NCI-H748 treated with DMSO at 0.1 percent for 48 hours (cell line): ENCODE measurements at places on chromosomes 1 and 21.

GRCh38 chr1:14999441-14999840 is 154.1 kb upstream of the TMEM51 start:
- DNase-seq: no peak

DNA sequence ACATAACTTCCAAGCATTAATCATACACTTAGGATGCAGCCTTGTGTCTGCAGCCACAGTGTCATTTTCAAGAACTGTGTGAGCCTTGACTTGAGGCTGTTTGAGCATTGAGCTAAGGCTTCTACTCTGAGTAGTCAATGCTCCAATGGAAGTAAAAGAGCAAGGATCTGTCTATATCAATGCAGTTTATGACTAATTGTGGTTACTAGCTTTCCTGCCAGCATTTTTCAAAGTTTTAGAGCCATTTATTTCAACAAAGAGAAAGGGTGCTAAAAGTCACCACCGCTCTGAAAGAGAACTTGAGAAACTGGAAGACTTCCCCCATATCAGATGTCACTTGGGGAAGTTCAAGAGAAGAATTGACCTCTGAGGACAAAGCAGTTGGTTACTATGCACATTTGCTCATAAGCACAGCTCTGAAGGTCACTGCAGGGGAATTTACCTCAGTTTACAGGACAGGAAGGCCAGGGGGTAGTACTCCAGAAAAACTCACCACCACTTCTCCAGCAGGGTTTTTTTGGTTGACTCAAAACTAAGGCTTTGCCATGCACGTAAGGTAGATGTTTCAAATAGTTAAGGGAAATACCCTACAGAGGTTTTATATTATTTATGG is 24.5 kb upstream of the RGS1 start:
- DNase-seq: no peak

GRCh38 chr1:232868793-232869491 is 63.7 kb downstream of the MAP10 start:
- no peak for DNase-seq

DNA sequence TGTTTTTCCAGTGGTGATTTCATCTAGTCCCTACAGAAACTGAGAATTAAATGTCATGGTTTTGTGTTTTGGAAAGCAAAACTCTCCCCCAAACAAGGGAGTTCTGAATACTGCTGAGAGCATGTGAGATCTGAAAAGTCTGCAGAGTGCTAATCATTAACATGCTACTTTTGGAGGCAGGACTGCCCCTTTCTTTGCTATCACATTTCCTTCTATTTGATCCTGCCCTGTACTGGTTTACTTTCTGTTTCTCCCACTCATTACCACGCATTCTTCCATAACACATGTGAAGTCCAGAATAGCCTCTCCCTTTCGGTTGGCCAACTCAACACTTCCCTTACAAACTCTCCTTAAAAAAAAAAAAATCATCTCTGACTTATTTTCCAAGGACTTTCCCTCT is 63.6 kb downstream of the GADD45A start:
- no peak for DNase-seq

DNA sequence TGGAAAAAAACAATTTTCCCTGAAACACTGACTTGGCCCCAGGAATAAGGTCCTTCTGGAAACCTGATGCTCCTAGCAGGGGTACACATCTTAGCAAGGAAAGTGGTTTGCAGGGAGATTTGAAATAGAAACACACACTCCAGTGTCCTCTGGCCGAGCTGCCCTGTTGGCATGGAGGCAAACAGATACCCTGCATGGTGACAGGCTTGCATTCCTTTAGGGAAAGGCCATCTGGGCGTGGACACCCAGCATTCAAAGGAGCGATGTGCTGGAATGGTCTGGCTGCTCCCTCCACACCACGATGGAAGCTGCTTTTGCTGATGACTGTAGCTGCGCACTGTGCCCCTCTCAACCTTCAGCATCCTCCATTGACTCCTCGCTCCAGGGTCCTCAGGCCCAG is 41.5 kb upstream of the BCAR3 start:
- DNase-seq: no peak

- no peak for DNase-seq
Measured at GRCh38 chr1:94281361-94282142, 44.2 kb upstream of the ARHGAP29 start.

- DNase-seq: no peak
Measured at GRCh38 chr1:79069828-79070227, 63.3 kb upstream of the ADGRL4 start.

DNA sequence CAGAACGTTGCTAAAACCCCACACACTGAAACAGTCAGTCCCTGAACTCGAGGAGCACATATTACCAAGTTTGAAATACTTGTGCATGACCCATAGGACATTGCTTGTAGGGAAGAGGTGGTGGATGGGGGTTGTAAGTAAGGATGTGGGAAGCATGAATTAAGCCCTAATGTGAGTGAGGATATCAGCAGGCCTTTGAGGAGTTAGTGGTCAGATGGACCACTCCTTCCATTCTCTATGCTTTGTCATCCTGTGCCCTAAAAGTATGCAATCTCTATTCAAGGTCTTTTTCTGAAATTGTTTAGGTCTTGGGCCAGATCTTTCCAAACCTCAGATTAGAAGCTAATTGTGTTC is 70.9 kb upstream of the SAMSN1 start:
- DNase-seq: no peak

- no peak for DNase-seq
Measured at GRCh38 chr21:27033471-27033870, 66.6 kb upstream of the ADAMTS5 start.

- DNase-seq: no peak
Measured at GRCh38 chr1:59856725-59857338, 42.1 kb downstream of the HOOK1 start.

DNA sequence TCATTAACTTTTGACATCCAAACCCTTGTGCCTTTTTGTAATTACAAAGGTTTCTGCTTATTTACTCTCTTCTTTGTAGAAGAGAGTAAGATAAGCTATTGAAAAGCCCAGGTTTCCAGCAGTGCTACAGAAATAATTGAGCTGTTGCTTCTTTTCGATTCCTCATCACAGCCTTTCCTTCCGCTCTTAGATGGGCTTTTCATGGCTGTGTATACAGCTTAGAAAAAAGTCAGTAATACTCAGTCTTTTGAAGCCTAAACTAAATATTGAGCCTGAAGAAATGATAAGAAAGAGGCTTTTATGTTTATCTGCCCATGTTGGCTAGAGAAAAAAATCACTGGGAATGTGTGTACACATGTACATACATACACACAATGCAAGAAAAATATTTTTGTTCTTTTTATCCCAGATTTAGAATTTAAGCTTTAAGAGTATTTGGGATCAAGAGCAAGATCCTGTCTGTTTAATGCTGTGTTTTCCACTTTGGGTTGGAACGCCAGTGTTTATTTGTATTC is 172.4 kb downstream of the VPS13D start:
- no peak for DNase-seq

DNA sequence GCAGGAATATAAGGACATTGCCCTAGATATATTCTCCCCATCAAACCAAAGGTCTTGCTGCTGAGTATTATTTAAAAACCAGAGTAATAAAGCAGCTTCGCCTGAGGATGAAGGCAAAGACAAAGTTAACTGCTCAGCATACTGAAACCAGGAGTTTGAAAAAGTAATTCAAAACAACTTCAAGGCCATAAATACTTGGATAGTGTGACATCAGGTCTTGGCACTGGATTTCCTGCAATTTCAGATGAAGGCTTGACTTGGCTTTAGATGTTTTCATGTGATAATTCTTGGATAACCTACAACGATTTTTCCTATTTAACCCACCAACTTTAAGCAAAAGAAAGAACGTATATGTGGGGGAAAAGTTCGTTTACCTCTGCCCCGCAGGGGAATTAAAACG is 10.6 kb downstream of the SOD1 start:
- no peak for DNase-seq
